ENCODE measurements at places on chromosomes 4 and X.

GRCh38 chr4:122766950-122767349, 34.4 kb downstream of the BBS12 start:
- DNase-seq: no peak

DNA sequence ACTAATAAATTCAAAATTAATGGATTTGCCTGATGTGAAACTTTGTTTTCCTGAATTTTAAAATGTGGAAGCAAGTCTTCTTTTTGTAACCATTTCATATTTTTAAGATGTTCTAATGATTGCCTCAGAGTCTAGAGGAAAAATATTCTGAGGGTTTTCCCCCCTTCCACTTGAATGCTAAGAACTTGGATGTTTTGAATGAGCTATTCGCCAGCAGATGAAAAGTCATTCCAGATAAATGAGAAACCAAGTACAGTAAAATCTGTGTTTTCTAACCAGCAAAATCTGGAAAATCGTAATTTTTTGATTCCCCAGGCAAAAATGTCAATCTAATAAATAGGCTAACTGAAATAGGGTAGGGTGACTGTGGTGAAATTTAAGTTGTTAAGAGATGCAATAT, 45.6 kb downstream of the SLIT2 start:
- no peak for DNase-seq

DNA sequence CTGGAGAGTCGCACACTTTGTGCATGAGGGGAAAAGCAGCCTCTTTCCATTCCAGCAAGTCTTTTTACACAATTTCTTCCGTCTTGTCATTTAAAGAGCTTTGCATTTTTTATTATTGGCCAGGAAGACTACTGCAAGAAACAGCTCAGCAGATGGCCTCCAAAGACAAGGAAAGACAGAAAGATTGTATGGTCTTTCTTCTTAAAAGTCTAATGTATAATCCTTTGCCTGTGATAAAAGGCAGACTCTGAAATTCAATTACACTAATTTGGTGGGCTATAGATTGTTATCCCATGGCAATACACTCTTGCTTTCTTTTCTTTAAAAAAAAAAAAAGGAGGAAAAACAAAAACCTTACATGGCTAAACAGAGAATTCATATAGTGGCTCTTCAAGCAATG, 5.9 kb downstream of the CAPN6 start:
- no peak for DNase-seq

- DNase-seq: peak; percentile 2
Measured at GRCh38 chr4:28350485-28350884, 1489.8 kb downstream of the STIM2 start.

GRCh38 chr4:52873861-52874343, 11.8 kb downstream of the RASL11B start:
- DNase-seq: no peak

DNA sequence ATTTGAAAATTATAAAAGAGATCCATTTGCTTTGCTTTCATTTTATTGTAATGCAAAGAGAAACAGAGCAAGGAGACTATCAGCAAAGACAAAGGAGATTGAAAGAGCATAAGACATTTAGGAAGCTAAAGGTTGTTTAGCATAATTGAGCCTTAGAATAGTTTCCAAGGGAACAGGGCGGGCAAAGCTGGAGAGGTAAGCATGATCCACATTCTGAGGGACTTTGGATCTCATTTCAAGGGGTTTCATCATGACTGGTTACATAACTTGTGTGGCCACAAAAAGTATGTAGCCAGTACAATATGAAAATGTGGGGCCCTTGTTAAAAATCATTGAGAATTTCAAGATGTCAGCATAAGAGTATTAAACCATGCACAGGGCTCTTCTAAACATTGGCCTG, 406.5 kb downstream of the RPA4 start:
- no peak for DNase-seq

DNA sequence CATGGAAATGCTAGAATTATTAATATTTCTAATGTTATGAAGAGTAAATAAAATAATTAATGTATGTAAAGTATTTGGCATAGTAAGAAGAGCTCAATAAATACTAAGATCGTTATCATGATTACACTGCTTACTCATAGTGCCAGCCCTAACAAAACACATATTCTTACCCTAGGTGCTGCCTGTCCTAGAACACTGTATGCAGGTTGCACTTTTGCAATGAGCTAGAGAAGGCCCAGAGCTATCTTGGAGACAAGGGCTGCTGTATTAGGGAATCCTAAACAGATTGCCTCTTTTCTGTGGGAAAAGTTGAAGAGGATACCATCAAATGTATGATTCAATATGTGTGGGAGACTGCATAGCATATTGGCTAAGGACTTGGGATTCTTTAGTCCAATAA, 48.0 kb upstream of the TMEM164 start:
- peak; percentile 62 for DNase-seq

DNA sequence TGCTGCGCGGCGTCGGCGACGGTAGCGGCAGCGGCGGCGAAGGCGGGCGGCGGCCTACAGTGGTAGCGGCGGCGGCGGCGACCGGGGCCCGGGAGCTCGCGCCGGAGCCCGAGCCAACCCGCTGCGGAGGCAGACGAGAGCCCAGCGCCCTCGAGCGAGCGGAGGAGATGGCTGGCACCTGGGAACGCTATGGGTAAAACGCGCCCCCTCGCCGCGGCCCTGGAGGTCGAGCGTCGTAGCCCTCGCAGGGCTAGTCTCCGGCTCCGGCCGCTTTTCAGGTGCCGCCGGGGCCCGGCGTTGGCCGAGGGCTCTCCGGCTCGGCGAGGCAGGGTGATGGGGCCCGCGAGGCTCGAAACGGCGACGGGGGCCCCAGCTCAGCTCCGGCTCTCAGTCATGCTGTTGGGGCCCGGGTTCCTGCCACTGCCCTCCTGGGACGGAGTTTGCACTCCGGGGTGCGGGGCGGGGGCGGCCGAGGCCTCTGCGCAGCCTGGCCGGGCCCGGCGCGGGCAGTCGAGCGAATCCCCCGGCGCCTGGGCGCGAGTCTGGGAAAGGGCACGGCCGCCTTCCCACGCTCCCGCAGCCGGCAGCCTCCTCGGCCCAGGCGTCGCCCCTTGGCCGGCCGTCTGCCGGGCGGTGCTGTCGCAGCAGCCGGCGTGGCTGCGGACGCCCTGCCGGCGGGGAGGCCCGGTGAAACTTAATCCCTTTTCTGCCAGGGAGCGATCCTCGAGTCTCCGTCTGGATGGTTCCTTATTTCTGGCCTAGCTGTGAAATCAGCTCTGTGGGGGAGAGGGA, 768 bp downstream of the MID2 start:
- peak; percentile 84 for DNase-seq

DNA sequence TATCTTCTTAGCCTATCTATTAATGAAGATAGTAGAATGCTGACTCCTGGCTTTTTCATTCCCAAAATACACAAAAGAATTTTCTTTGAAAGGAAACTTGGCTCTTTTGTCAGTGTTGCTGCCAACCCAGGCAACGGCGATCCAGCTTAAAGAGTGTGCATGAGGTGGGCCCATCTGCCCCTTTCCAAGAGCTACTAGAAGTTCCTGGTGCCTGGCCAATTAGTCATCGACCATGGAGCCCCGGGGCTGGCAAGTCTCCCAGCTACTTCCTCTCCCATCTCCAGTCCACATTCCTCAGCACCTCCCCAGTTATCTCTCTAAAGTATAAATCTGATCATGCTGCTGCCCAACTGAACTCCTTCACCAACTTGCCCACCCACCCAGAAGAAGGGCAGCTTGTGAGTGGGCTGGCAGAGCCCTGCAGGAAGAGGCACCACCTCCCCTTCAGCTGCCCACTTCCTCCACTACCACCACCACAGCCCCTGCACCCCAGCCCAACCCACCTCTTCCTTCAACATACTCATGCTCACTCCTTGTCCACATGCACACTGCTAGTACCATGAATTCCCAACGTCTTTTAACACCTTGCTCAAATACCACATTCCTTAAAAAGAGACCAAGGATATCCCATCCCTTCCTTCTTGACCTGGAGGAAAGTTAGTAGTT, 158.2 kb upstream of the MAP3K15 start:
- DNase-seq: peak; percentile 79
